ENCODE measurements at places on chromosomes 3 and 15. TPM values are rescaled to one million over a fixed set of nuclear protein-coding genes. Genes with fewer than 3 reads are reported as not detected.
A peak's percentile ranks its signal among the peaks of the same experiment; 100 is the strongest.

DNA sequence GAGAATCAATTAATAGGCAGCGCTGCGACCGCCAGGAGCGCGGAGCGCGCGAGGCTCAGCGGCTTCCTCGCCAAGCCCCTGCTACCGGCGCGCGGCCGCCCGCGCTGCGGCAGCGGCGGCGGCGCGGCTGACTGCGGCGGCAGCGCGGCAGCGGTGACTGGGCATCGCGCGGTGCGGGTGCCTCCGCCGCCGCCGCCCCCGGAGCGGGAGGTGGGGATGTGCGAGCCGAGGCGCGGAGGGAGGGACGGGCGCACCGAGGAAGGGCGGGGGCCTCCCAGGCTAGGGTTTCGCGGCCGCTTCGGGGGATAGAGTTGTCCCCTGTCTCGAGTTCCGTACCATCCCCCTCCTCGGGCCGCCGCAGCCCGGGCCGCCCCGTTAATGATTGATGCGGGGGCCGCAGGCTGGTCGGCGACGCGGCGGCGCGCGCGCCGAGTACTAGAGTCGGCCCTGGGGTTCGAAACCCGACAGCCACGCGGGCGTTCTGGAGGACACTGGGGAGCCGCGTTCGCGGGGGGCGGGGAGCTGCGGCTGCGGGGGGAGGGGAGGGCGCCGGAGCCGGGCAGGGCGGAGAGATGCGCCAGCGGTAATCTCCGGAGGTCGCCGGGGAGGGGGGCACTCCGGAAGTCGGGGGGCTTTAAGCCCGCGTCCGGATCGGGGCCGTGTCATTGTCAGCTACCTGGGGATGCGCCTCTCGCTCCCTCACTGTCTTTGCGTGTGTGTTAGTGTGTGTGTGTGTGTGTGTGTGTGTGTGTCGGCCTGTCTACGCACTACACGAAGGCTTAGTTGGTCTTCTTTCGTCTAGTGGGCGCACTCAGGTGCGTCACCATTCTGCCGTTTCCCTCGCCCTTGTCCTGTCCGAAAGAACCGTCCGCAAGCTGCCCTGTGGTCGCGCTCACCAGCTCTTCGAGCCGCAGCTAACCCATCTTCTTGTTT, at the start of gene PAQR9:
TSS of gene PAQR9 (minus strand) at position 159 of the 933 bp plus-strand sequence. CDS start 338 bp downstream, outside the sequence.
- H3K4me1 ChIP-seq, result peaks cover 7% of the 10 kb centered on the region
- H3K27ac ChIP-seq, result no peak within 1 kb of the TSS
- peaks cover 49% of the 10 kb centered on the region for H3K27me3 ChIP-seq
- peak within 1 kb of the TSS; percentile 67 for H3K4me3 ChIP-seq
- DNase-seq, result peak; percentile 48

DNA sequence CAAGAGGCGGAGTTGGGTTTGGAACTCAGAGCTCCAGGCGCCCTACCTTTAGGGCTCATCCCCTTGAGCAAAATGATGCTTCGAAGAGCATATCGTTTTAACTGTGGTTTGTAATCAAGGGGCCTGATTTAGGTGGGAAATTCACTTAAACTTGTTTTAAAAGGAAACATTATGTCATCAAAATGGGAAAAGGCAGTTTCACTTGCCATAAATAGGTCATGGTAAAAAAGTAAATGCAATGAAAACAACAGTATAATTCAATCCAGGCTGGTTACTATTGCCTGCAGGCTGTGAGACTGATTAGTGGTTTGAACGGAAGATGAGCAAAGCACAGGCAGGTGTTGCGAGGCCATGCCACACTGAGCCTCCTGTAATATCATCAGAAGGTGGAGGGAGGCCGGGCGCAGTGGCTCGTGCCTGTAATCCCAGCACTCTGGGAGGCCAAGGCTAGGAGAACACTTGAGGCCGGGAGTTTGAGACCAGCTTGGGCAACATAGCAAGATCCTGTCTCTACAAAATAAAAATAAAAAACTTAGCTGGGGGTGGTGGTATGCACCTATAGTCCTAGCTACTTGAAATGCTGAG, 2.1 kb downstream of the HDAC11 start:
- peaks cover 26% of the 10 kb centered on the region for H3K4me1 ChIP-seq
- H3K27me3 ChIP-seq, result no peaks in the 10 kb centered on the region
- no peak overlapping the region for H3K4me3 ChIP-seq
- no peak overlapping the region for H3K27ac ChIP-seq
- no peak for DNase-seq

- no peak overlapping the region for H3K27ac ChIP-seq
- DNase-seq, result no peak
- H3K36me3 ChIP-seq, result no peaks in the 10 kb centered on the region
- H3K27me3 ChIP-seq, result peaks cover 14% of the 10 kb centered on the region
- H3K4me1 ChIP-seq, result no peaks in the 10 kb centered on the region
These were observed 572.0 kb upstream of the TGFBR2 start for GRCh38 chr3:30034246-30034991.

DNA sequence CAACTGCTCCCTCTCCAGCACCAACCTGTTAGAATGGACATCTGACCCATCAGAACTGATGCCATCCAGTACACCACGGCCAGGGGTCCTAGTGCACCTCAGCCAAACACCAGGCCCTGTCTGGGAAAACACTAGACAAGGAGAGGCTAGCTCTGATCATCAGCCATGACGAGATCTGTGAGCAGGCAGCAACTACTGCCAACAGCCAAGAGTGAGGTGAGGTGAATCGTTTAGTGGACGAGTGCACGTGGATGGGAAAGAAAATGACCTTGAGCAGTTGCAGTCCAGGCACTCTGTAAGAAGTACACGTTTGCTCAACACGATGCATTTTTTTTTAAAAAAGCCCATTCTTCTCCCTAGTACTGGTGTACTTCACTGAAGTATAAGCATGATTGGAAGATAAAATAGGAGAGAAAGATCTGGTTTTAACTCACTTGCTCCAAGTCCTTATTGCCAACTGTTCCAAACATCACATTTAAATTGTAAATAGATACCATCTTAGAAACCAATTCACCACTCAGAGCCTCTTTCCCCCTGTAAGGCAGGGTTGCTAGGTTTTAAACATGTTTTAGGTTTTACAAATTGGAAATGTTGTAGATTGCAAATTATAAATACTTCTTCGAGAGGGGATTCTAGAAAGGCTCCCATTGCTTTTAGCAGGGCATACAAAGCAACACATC, 5.7 kb downstream of the ST8SIA2 start:
- H3K36me3 ChIP-seq, result no peaks in the 10 kb centered on the region
- peaks cover 23% of the 10 kb centered on the region for H3K27me3 ChIP-seq
- peaks cover 4% of the 10 kb centered on the region for H3K4me1 ChIP-seq
- no peak for DNase-seq
- no peak overlapping the region for H3K4me3 ChIP-seq

The IMPG2 gene
- 0.14 TPM for total RNA-seq

GRCh38 chr3:119388577-119388976, 74.8 kb downstream of the TMEM39A start:
- no peaks in the 10 kb centered on the region for H3K4me1 ChIP-seq
- no peak overlapping the region for H3K4me3 ChIP-seq
- no peaks in the 10 kb centered on the region for H3K27me3 ChIP-seq
- DNase-seq, result no peak

The GOLIM4 gene
- 3.2 TPM for total RNA-seq

- H3K4me3 ChIP-seq, result no peak overlapping the region
- H3K27ac ChIP-seq, result no peak overlapping the region
- no peaks in the 10 kb centered on the region for H3K27me3 ChIP-seq
These were observed 54.4 kb downstream of the ANXA2 start for GRCh38 chr15:60343221-60343970.

The XCR1 gene
- total RNA-seq, result not detected

GRCh38 chr15:78396976-78397375, 41.0 kb upstream of the IREB2 start:
- peak; percentile 18 for DNase-seq
- no peaks in the 10 kb centered on the region for H3K36me3 ChIP-seq
- no peaks in the 10 kb centered on the region for H3K4me1 ChIP-seq

The LTF gene
- total RNA-seq, result not detected

GRCh38 chr15:42145546-42146455, 10.6 kb downstream of the PLA2G4F start:
- no peaks in the 10 kb centered on the region for H3K27me3 ChIP-seq
- no peak overlapping the region for H3K27ac ChIP-seq
- H3K36me3 ChIP-seq, result no peaks in the 10 kb centered on the region
- no peak for DNase-seq
- H3K4me1 ChIP-seq, result no peaks in the 10 kb centered on the region

The SEMA3G gene
- total RNA-seq, result not detected

- no peak for DNase-seq
- no peaks in the 10 kb centered on the region for H3K36me3 ChIP-seq
- no peak overlapping the region for H3K4me3 ChIP-seq
- peaks cover 13% of the 10 kb centered on the region for H3K27me3 ChIP-seq
These were observed 27.4 kb upstream of the OR5K4 start for GRCh38 chr3:98326105-98326893.
